ENCODE measurements at places on chromosomes 12 and 14. TPM values are rescaled to one million over a fixed set of nuclear protein-coding genes. Genes with fewer than 3 reads are reported as not detected.

DNA sequence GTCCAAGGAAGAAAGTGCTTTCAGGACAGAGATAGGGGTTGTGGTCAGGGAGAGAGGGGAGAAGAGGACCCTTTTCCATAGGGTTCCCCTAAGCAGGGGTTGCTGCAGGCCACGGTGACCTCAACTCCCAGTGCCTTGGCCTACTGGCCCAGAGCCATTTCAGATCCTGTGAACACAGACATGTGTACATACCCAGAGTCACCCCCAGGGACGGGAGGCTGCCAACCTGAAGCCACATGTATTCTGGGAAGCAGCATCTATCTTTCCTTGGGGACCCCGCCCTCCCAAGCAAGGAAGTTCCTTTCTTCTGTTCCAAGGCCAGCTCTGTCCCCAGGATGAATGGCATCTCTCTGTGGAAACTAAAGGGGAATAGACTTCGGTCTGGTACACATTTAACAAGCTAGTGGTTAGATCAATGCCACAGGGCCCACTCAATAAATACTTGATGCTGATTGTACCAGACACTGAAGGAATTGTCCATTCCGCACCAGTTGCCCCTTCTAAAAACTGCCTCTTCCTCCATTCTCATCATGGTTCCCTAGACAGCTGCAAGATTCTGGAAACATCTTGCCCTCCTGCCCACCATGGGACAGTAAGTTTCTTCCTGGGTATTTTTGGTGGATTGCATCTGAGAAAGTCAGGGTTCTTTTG lies 25.2 kb upstream of the DGLUCY start:
- no peak for DNase-seq

- no peak for DNase-seq
Observed at GRCh38 chr12:128817111-128818015, 6.4 kb downstream of the SLC15A4 start.

The MORN3 gene
- 0.54 TPM for total RNA-seq

The SRGAP1 gene
- total RNA-seq, result 0.27 TPM
